Stimulated activated CD8-positive, alpha-beta memory T cell treated with anti-CD3 and anti-CD28 coated beads, Interleukin-4, amount 100 ng/mL, for 24 hours (primary cell): ENCODE measurements at places on chromosomes 3 and 15.

- peak; percentile 22 for DNase-seq
Observed at GRCh38 chr15:65101411-65101890, 13.5 kb downstream of the UBAP1L start.

GRCh38 chr15:56244811-56245576, 1.3 kb upstream of the RFX7 start:
- no peak for DNase-seq

- no peak for DNase-seq
Observed at GRCh38 chr3:134655706-134656105, 4.9 kb upstream of the KY start.

DNA sequence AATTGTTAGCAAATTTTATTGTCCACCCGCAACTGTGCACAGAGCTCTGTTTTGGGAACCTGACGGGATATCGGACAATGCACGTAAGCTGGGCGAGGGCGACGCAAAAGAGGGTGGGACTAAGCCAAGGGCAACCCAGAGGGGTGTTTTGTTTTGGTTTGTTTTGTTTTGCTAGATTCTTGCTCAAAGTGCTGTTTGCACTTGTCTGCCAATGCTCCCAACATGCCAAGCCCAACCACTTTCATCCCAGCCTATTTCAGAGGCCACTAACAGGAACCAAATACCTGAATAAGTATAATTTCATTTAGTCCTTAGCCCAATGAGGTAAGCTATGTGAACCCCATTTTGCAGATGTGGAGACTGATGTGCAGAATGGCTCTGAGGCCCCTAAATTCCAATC, 9.7 kb upstream of the CMTM7 start:
- DNase-seq, result no peak

DNA sequence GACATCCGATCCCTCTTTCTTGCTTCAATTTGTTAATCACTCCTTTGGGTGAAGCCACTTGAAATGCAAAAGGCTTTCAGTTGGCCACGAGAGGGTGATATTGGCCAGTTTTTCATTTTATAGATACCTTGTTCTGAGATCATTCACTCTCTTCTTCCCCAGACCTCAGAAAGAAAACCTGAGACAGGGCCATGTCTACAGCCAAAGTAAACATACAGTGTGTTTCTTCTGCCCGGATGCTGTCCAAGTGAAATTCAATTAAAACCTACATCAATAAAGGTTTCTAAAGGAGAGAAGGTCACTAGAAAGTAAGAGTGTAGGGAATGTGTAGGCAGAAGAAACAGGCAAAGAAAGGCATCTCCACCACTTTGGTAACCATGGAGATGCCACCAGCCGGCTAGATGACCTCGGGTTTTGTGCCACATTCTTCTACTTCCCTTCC, 39.5 kb upstream of the FMN1 start:
- DNase-seq, result no peak

- DNase-seq, result no peak
Observed at GRCh38 chr3:61236556-61236955, 14.7 kb downstream of the FHIT start.

GRCh38 chr3:14278799-14279625, 100.4 kb downstream of the LSM3 start:
- DNase-seq, result no peak

DNA sequence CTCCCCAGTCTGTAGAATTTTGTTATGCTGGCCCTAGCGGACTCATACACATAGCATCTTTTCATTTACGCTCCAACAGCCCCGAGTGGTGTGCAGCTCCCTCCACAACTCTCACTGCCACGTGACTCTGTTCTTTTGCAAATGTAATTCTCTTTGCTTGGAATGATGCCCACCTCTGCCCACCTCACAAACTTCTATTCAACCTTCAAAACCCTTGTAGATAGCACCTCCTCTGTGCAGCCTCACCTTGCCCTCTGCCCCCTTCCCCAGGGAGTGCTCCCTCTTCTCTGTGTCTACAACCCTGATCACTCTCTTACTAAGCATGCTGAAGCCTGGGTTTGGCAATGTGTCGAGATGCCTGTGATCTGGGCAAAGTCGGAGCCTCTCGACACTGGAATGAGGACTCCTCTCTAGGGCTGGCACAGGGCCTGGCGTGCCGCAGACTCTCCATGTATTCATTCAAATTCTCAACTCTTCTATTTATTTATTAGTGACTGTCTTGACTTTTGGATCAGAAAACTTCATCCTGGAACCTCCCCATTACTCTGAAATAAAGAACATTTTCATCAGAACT, 73.5 kb downstream of the MGLL start:
- DNase-seq, result no peak

DNA sequence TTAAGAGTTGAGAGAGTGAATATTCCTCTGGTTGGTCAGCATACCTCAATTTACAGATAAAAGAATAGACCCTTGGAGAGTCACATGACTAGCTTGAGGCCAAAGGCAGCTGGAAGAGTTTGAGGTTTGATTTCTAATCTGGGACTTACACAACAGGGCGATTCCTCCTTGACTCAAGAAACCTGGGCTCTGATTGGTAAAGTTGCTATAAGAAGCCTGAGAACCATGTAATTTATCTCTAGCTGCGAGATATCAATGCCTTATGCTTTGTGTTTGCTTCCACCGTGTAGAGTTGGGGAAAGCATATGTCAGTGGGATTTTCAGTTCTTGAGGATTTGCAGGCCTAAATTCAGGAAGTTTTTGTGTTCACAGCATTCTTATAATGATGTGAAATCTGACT, 206.0 kb downstream of the KLHL25 start:
- DNase-seq, result no peak

GRCh38 chr3:183027276-183027675, 46.9 kb upstream of the DCUN1D1 start:
- no peak for DNase-seq

GRCh38 chr3:134134698-134135415, 105.1 kb upstream of the SLCO2A1 start:
- no peak for DNase-seq

DNA sequence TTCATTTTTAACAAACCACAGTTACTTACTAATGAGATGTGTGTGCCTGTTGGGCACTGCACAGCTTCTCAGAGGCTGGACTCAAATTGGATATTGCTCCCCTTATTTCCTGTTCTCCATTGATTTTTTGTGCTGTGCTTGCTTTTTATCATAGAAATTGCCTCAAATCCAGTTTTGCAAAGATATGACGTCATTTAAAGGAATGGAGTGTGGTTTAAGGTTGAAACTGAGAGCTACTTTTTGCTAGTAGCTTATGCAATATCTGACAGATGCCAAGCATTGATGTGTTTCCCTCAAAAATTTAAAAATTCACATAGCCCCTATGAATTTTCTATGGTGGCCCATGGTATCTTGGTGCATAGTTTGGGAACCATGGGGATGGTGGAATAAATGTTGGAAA, 67.7 kb upstream of the ROPN1 start:
- no peak for DNase-seq

DNA sequence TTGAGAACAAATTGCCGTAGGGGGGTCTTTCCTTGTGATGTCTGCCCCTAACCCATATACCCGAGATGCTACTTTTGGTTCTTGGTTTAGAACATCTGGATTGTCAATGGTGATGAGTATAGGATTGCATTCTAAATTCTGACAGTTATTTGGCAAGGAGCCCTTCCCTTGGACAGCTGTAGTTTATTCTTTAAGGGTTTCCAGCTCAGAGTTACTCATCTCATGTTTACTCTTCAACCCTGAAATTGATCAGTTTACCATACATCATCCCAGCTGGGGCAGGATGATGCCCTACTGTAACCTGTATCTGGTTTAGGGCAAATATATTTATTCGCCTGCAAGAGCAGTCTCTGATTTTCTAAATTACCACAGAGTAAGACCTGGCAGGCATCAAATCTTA, 85.7 kb upstream of the XCR1 start:
- DNase-seq, result no peak

DNA sequence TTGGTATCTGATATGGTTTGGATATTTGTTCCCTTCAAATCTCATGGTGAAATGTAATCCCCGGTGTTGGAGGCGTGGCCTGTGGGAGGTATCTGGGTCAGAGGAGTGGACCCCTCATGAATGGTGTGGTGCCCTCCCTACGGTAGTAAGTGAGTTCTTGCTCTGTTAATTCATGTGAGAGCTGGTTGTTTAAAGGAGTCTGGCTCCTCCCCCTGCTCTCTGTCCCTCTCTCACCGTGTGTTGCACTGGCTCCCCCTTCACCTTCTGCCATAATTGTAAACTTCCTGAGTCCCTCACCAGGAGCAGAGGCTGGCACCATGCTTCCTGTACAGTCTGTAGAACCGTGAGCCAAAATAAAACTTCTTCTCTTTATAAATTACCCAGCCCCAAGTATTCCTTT, 246.9 kb upstream of the AGTR1 start:
- no peak for DNase-seq

DNA sequence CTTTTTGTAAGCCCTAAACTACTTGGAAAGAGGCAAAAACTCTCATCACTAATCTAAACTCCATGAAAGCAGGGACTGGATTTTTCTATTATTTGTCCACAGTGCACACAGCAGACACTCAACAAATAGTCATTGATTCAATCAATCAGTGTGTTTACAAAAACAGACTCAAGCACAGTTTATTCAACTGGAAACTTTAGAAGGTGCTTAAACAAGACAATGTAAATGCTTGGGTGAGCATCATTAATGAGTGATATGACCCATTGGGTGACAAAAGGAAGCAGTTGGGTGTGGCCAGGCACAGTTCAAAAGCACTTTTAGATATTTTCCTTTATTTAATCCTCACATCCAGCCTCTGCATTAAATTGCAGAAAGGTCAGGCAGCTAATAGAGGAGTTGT, 32.0 kb upstream of the PPP4R2 start:
- DNase-seq, result no peak

DNA sequence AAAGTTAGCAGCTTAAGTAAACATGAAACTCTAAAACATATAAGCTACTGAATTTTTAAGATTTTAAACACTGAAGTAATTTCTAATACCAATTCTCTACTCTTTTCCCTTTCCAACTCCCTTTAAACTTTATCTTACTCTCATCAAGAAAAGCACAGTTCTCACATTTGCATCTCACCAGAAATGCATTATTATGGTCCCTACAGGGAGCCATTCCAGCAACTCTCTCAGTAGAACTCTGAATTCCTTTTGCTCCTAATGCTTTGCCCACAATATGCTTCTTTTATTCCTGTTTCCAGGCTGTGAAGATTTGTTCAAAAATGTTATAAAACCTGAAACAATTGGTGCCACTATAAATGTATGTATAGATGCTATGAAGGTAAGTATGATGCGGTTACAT, 83.4 kb downstream of the TFDP2 start:
- DNase-seq, result no peak

DNA sequence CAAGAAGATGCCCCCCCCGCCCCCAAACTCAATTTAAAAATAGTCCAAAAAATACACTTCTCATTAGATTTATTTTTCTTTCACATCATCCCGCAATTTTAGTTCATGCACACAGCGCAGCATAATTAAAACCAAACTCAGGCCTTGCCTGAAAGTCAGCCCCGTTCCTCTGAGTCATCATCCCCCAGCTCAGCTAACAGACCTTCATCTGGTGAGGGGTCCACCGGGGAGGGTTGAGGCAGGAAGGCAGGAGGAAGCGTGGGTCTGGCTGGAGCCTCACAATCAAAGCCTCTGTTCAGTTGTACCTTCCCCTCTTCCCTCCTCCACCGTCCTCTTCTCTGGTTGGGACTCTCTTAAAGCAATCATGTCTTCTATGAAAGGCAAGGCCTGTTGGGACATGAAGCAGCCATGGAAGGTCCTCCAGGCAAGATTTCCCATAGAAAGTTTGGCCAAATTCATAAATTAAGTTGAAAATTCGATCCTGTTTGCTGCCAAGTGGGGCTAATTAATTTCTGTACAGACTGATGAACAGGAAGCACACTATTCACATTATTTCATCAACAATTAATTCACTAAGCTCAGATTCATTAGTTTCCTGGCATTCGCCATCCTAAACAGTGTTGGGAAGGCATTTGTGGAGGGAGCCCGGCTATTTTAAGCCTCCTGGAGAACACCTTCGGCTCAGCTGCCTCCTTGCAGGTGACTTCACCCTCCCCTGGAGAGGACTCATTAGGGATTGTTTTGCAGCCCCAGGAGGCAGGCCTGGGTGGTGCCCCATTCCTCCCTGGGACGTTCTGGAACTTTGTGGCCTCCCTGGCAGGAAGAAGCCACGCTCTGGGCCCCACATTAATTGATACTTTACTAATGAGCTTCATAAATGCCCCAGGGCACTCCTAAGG, 72.3 kb upstream of the BNC1 start:
- no peak for DNase-seq

GRCh38 chr15:60000113-60000823, 3.8 kb upstream of the FOXB1 start:
- DNase-seq, result no peak

DNA sequence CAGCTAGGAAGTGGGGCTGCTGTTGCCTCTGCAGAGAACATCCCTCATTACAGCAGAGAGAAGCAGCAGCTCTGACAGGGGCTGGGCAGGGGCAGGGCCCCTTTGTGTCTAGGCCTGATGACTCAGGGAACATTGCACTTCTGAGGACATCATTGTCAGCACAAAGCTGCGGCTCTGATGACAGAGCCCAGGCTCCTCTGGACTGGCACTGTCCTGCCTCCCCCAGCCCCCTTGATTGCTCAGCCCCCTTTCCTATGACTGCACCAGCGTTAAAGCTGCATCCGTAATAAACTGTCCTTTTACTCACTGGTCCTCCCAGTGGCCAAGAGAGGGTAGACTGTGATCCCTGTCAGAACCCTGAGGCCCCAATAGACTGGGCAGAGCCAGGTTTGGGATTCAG, 18.3 kb downstream of the TRH start:
- DNase-seq, result no peak

DNA sequence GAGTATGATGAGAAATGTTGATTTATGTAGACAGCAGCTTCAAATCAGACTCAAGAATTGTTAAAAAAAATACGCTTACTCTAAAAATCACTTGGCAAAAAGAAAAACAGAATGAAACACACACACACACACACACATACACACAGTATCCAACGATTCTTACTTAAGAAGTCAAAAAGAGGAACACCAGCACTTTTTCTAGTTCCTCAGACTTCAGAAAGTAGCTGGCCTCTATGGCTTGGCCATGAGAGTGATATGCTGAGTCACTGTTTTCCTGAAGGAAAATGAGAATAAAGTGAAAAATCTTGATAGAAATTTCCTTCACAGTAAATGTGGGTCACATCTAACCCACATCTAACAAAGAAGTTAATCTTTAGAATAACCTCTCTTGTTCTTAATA, 22.1 kb downstream of the CNTN3 start:
- no peak for DNase-seq

DNA sequence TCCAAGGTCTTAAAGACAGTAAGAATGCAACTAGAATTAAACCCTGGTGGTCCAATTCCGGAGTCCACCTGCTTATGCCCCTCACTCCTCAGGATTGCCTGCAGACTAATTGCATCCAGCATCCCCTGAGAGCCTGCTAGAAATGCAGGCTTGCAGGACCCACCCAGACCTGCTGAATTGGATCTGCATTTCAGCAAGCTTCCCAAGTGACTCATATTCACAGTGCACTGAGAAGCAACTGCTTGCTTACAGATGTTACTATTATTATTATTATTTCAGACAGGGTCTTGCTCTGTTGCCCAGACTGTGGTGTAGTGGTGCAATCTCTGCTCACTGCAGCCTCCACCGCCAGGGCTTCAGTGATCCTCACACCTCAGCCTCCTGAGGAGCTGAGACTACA, 83.5 kb upstream of the VGLL4 start:
- DNase-seq, result no peak
